ENCODE measurements at places on chromosomes 13 and 19.

DNA sequence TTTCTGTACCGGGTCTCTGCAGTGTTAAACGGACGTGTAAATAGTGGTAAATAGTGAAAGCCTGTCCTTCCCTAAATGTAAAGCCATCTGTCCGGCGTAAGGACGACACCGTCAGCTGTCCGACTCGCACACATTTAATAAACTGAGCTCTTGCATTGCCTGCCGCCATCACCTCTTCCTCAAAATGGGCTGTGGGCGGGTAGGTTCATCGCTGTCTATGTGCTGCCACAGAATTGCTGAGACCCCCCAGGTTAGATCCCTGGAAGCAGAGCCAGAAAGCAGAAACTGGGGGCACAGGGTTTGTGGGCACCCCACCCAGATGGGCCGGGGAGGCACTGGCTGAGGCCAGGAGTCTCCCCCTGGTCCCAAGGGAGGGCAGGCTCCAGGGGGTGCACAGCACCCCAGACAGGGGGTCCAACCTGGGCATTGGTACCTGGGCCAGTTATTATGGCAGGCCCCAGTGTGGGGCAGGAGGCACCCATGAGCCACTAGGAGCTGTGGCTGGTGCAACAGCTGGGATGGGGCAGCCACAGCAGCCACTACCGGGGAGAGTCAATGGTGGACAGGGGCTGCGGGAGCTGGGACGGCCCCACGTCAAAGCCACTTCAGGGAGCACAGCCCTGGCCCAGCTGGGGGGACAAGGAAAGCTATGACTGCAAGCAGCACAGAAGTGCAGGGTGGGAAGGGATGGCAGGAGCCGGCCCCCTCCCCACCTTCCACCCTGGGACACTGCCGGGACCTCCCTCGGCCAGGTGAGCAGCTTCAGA lies 5.7 kb downstream of the C19orf25 start:
- no peak for DNase-seq

- DNase-seq: no peak
Observed at GRCh38 chr13:26813321-26813979, 52.9 kb upstream of the GPR12 start.

GRCh38 chr13:111461445-111462149 lies 141.2 kb downstream of the TEX29 start:
- no peak for DNase-seq

DNA sequence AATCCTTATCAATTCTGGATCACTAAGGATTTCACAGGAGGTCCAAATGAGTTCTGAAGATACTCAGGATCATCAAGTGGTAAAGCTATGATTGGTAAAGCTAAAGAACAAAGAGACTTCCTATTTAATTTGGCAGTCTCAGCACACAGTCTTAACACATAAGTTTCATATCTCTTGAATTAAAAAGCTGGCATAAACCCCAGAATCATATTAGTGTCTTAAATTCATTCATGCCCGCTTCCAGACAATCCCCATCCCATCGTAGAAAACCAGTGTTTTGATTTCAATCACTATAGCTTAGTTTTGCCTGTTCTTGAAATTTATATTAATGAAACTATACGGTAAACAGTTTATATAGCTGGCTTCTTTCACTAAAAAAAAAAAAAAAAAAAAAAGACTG lies 278.7 kb downstream of the DIAPH3 start:
- DNase-seq: peak; percentile 9

DNA sequence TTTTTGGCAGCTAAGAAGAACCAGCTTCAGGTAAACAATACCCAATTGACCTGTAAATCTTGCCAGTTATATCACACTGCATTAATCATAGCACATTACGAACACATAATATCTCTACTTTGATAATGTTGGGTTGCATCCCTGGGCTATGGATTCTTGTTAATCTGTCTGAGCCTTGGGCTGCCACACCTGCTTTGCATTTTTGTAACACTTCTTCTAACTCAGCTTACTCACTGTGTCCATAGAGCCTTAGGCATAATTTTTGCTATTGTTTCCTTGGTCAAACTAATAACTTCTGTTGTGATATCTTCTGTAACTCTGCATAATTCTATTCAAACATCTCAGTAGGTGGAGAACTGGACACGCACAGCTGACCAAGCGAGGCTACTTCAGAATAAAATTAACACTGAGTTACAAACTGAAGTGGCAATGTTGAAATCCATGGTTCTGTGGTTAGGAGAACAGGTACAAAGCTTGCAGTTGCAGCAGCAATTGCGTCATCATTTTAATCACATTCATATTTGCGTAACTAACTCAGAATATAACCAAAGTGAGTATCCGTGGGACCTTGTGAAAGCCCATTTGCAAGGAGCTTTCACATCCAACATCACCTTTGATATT lies 6.4 kb downstream of the ZNF350 start:
- DNase-seq: no peak

GRCh38 chr13:78777976-78778375 lies 119.0 kb upstream of the OBI1 start:
- DNase-seq: peak; percentile 42

DNA sequence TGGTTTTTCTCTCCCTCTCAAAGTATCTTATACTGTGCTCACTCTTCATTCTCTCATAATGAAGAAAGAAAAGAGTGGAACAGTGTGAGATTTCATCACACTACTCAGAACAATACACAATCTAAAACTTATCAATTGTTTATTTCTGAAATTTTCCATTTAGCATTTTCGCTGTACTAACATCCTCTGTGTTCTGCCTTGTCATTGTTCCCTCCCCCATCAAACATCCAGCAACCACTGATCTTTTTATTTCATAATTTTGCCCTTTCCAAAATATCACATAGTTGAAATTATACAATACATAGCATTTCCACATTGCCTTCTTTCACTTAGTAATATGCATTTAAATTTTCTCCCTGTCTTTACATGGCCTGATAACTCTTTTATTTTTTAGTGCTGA lies 658.7 kb downstream of the SLITRK1 start:
- no peak for DNase-seq

DNA sequence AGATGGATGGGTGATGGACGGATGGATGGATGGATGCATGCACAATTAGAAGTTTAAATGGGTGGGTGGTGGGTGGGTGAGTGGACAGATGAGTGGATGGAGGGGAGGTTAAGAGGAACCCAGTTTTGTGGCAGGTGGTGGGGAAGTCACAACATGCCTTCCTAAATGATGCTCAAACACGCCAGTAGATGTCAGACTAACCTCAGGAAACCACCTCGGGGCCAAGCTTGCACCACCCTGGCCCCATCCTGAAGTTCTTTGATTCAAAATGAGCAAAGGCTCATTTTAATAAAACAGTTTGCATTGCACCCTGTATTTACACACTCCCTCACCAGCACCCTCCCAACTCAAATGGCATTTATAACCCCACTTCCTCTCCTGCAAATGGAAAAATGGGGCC lies 91.4 kb upstream of the CACNA1A start:
- peak; percentile 55 for DNase-seq

DNA sequence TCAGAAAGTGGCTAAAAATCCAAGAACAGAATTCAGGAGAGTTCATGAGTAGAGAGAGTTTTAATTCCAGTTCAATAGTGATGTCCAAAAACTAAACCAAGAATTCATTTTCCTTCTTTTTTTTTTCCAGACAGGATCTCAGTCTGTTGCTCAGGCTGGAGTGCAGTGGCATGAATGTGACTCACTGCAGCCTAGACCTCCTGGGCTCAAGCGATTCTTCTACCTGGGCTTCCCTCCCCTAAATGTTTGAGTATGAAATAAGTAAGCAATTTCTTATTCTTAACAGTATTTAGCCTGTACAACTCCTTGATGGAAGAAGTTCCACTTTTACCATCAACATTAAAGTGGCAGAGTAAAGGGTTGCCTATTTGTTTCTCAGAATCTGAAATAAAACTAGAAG lies 3.8 kb downstream of the COMMD6 start:
- DNase-seq: no peak

DNA sequence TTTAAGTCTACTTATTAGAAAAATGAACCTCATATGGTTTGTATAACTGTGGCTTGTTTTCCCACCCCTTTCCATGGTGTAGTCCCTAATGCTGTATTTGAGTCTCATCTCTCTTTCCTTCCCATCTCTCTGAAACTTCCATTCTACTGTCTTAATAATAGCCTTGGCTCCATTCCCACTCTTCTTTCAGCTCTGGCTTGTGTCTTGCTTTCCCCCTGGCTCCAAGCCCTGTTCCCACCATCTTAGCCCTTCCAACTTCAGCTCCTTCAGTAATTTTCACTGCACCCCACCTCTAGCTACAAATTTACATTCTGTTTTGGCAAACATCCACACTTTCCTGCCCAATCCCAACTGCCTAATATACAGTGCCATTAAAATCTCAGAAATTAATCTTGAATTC lies 137.5 kb downstream of the SLITRK6 start:
- DNase-seq: no peak

DNA sequence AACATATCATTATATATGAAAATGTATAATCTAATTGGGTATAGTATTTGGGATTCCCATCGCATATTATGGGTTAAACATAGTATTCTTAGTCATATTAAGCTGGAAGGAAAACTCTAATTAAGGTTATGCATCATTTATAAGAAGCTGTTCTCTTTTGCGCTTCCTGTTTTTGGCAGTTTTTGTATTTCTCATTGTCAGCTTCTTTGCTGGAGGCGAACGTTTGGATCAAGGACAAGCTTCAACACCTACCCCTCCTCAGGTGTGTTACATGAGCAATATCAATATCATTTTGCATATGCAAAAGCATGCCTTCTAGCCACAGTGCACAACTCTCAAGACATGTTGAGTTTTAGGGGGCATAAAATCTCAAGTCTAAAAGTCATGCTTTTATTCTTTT lies 439.8 kb downstream of the TDRD3 start:
- DNase-seq: no peak

- DNase-seq: no peak
Observed at GRCh38 chr13:108263621-108264355, 5.7 kb upstream of the TNFSF13B start.

GRCh38 chr13:31264151-31264550 lies 64.4 kb downstream of the B3GLCT start:
- DNase-seq: no peak

DNA sequence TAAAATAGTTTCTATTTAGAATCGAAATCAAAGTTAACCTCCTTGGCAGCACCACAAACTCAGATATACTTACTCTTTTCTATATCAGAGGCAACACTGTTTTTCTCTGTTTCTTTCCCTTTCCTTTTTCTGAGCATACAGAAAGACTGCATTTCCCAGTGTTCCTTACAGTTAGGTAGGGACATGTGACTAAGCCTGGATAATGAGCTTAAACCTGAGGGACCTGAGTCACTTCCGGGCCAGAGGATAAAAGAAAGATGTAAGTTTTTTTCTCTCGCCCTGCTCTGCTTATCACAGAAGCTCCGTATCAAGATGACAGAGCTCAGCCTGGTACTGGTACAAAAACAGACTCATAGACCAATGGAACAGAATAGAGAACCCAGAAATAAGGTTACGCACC lies 531.9 kb downstream of the KLF12 start:
- no peak for DNase-seq

DNA sequence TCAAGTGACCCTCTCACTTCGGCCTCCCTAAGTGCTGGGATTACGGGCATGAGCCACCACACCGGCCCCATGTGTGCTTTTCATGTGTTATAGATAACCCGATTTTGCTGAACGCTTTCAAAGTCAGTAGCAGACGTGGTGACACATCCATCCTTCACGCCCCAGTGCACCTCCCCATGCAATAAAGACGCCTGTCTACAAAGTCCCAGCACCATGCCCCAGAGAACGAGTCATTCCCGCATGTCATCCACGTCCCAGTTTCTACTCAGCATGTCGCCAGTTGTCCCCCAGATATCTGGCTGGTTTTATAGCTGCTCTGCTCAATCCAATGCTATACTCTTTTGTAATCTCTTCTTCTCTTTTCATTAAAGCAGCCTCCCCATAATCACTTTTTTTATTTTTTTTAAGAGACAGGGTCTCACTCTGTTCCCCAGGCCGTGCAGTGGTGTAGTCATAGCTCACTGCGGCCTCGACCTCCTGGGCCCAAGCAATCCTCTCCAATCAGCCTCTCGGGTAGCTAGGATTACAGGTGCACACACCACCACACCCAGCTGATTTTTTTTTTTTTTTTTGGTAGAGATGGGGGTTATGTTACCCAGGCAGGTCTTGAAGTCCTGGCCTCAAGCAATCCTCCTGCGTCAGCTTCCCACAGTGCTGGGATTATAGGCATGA lies 42.5 kb downstream of the DNM2 start:
- no peak for DNase-seq

GRCh38 chr19:33872445-33873320 lies 76.0 kb downstream of the KCTD15 start:
- DNase-seq: no peak

- no peak for DNase-seq
Observed at GRCh38 chr13:96646515-96647211, 347.6 kb downstream of the OXGR1 start.

- no peak for DNase-seq
Observed at GRCh38 chr19:7099597-7099921, 30.1 kb downstream of the ZNF557 start.

- DNase-seq: no peak
Observed at GRCh38 chr13:114102521-114103288, 29.7 kb downstream of the RASA3 start.

DNA sequence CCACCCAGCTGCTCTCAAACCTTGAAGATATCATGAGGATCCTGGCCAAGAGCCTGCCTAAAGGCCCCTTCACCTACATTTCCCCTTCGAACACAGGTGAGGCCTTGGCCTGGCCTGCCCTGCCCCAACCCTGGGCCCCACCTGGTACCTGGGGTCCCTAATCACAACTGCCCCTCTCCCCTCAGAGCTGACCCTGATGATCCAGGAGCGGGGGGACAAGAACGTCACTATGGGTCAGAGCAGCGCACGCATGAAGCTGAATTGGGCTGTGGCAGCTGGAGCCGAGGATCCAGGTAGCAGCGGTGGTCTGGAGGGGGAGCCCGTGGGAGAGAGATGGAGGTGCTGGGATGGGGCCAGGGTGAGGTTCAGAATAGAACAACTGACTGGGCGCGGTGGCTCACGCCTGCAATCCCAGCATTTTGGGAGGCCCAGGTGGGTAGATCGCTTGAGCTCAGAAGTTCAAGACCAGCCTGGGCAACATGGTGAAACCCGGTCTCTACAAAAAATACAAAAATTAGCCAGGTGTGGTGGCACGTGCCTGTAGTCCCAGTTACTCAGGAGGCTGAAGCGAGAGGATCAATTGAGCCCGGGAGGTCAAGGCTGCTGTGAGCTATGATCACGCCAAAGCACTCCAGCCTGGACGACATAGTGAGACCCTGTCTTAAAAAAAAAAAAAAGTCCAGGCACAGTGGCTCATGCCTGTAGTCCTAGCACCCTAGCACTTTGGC lies 17.5 kb downstream of the DDX39A start:
- DNase-seq: no peak

DNA sequence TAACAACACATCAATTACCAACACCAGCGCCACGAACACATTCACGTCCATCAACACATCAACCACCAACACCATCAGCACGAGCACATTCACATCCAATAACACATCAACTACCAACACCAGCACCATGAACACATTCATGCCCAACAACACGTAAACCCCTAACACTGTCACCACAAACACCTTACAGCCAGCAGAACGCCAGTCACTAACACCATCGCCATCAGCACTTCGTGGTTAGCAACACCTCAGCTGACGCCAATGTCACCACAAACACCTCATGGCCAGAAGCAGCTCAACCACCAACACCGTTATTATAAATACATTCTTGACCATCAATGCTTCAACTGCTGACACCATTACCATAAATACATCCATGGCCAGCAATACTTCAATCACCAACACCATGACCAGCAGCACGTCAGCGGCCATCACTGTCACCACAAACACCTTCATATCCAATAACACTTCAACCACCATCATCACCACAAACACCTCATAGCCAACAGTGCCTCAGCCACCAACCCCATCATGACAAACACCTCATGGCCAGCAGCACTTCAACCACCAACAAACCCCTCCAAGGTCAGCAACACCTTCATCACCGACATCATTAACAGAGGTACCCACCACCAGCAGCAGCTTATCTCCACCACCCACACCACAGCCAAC lies 9.4 kb downstream of the FCER2 start:
- DNase-seq: no peak

Measured in NCI-H1092 treated with DMSO at 0.1 percent for 48 hours (cell line).